Aorta (tissue), 5 donors: ENCODE measurements at places on chromosomes 3 and 15. TPM values are rescaled to one million over a fixed set of nuclear protein-coding genes. Genes with fewer than 3 reads are reported as not detected.
A peak's percentile ranks its signal among the peaks of the same experiment; 100 is the strongest.

HLTF gene
- total RNA-seq: 30.1 TPM

GPR149 gene
- not detected for total RNA-seq

FOXB1 gene
- not detected for total RNA-seq

ENTPD3 gene
- 1.6 TPM for total RNA-seq

CEP19 gene
- 0.84 TPM for total RNA-seq

PGBD4 gene
- 1.7 TPM for total RNA-seq

USP4 gene
- 81.5 TPM for total RNA-seq

NOX5 gene
- 0.18 TPM for total RNA-seq

STAC gene
- 12.5 TPM for total RNA-seq

PRRT3 gene
- 2.1 TPM for total RNA-seq

KIF7 gene
- 16.5 TPM for total RNA-seq

GP9 gene
- total RNA-seq: not detected

KBTBD12 gene
- total RNA-seq: 4.5 TPM

PLSCR2 gene
- 1.0 TPM for total RNA-seq

PRR20G gene
- not detected for total RNA-seq

DNA sequence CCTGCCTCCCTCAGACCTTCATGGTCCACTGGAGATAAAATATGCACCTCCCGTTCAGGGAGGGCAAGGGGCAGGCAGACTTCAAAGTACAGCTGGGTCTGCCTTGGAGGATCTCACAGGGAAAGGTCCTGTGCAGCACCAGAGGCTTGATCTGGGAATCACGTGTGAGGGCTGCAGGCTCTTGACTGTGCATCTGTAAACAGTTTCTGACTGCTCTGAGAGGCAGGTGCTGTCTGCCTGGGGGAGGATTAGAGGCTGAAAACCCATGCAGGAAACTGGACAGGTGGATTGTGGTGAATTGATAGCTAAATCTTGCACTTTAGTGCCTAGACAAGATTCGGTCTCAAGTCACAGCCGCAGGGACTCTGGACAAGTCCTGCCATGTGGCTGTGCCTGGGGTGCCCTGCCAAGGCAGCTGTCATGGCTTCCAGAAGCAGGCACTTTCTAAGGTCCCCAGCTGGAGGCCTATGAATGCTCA lies 239.3 kb downstream of the EPHB1 start:
- DNase-seq: no peak

GRCh38 chr3:190130037-190130436 lies 9.3 kb upstream of the P3H2 start:
- no peak for DNase-seq

DNA sequence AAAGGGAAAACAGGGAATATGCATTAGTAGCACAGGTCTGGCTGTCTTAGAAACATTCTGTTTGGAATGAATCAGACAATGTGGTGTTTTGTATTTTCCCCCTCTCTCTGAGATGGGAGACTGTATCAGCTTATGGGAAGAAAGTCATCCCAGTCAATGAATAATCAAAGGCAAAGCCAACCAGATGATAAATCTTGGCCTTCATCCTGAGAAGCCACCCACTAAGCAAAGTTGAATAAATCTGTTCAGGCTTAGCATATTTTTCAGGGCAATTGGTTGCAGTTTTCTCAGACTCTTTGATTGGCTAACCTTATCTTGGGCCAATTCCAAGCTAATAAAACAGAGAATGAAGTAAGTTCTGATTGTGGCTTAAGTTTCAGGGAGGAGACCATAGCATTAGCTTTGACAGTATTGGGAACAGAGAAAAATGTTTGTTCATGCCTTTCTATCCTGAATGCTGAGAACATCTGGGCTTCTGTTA lies 63.6 kb upstream of the ARL8B start:
- no peak for DNase-seq

GRCh38 chr3:59775106-59775505 lies 725.3 kb upstream of the CFAP20DC start:
- no peak for DNase-seq

DNA sequence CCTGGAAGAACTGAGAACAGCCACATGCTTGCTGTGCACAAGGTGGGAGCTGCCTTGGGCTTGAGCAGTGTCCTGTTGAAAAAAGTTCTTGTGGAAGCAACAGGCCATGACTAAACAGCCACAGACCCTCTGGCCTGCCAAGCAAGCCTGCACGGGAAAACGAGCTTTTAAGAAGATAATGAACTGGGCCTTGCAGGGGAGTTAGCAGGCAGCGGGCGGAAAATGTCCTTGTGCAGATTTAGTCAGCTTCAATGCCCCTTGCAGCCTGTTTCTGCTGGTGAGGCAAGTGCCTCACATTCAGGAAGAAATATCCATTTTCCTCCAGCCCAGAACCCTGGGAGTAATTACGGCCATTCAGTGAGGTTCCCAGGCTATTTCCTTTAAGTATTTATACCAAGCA lies 126.2 kb upstream of the KLHL25 start:
- DNase-seq: no peak

GRCh38 chr15:79032656-79033055 lies 57.9 kb downstream of the RASGRF1 start:
- DNase-seq: peak; percentile 68

- no peak for DNase-seq
These were observed at the start of gene LSAMP for GRCh38 chr3:116445311-116445841. LSAMP (minus strand) TSS chr3:116445487.

GRCh38 chr3:133367956-133368355 lies 31.9 kb upstream of the BFSP2 start:
- no peak for DNase-seq

GRCh38 chr3:95134693-95135413 lies 1072.0 kb downstream of the NSUN3 start:
- no peak for DNase-seq

GRCh38 chr3:185796431-185797107 lies 28.3 kb downstream of the IGF2BP2 start:
- no peak for DNase-seq

- DNase-seq: no peak
These were observed 214.9 kb upstream of the WNT5A start for GRCh38 chr3:55701997-55702396.

GRCh38 chr15:25088261-25088790 lies 133.5 kb downstream of the SNRPN start:
- DNase-seq: no peak

- no peak for DNase-seq
These were observed 40.6 kb downstream of the ARHGEF26 start for GRCh38 chr3:154161806-154162205.

DNA sequence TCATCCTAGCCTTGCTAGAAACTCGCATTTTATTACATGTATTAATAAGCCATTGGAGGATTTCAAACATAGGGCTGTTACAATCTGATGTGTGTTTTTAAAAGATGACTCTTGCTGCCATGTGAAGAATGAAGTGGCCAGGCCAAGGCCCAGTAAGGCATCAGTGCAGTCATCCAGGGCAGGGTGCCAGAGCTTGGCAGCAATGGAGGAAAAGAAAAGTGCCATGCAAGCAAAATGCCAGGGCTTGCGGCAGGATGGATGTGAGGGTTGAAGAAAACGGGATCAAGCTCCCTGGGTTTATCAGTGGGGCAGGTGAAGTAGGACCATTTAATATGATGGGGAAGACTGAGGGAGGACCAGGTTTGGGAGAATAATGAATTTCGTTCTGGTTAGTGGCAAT lies 183.6 kb downstream of the MINAR1 start:
- DNase-seq: no peak

DNA sequence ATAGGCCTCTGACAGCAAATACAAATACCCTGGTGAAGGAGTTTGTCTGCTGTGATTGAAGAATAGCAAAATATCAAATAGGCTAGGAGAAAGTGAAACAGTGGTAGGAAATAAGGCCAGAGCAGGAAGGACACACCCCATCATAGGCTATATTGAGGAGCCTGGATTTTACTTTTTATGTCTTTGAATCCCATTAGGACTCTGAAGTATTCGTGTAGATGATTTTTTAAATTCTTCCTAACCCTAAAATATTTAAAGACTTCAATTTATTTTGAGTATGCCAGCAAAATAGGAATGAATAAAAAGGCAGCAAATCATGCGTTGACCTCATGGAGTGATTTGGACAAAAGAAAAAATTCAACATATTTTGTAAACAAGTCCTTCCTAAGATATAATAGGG lies 562.8 kb downstream of the NAALADL2 start:
- no peak for DNase-seq

DNA sequence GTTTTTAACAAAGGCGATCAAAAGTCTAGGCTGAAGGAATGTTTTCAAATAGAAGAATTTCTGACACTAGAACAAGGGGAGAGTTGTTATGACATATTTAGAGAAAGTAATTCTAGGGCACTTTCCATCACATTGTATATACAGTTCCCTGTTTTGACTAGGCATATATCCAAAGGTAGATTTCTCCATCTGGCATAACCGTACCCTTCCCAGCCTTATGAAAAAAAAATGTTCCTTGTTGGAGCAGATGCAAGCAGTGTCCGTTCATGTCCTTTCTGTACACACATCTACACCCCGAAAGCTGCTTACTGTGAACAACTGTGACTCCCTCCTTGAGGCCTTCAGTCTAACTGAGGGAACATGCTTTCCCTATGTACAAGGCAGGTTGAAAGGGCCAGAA lies 271.7 kb upstream of the GBE1 start:
- no peak for DNase-seq

DNA sequence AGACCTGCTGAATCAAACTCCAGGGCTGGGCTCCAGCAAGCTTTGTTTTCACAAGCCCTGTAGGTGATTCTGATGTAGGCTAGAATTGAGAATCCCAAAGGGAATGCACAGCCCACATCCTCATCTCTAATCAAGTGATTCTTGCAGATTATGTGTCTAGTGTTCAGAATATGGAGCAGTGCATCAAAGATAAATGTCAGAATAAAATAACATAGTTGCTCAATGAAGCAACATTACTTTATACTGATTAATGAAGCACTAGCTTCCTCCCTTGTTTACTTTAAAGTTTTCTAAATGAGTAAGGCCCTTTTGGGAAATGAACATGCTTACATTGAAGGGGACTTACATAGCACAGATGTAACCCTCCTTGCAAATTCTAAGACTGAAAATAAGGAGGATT lies 39.2 kb downstream of the NUP210 start:
- DNase-seq: no peak

- no peak for DNase-seq
These were observed 5.3 kb upstream of the TMEM115 start for GRCh38 chr3:50364573-50365079.

DNA sequence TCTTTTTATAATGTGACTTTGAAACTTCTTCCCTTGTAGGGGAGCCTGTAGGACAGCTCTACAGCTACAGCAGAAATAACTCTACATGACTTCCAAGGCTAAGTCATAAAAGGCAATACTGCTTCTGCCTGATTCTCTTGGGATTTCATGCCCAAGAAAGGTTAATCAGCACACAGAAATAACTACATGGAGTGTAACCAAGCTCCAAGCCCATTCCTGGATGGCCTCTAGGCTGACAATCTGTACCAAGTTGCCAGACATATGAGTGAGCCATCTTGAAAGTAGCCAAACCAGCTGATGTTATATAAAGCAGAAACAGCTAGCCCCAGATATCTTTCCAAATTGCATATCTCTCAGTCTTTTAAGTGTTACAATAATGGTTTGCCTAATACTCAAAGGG lies 75.8 kb upstream of the OSTN start:
- no peak for DNase-seq

- DNase-seq: peak; percentile 15
These were observed 30.4 kb downstream of the RAB6B start for GRCh38 chr3:133865136-133865855.

- DNase-seq: no peak
These were observed 428.8 kb upstream of the TBL1XR1 start for GRCh38 chr3:177626045-177626444.

DNA sequence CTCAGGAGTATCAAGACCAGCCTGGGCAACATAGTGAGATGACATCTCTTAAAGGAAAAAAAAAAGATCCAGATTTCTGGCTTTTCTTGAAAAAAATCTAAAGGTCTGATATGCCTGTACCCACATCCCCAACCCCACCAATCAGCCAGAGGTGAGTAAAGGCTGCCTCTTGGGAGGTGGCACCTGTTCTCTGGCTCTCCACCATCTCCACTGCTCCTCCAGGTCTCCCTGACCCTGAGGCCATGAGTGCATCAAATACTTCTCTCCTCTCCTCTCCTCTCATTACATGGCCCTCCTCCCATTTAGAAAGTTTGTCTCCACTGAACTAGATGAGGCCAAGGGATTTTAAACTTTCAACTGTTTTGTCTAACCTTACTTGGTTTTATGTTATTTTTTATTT lies 5.2 kb downstream of the SIAH2 start:
- DNase-seq: no peak
